ENCODE measurements at places on chromosomes 4 and X. TPM values are rescaled to one million over a fixed set of nuclear protein-coding genes. Genes with fewer than 3 reads are reported as not detected.

CA5B gene
- total RNA-seq, result 2.2 TPM

MAGEE2 gene
- total RNA-seq, result not detected

PNCK gene
- total RNA-seq, result 0.13 TPM

SLC2A9 gene
- 0.31 TPM for total RNA-seq

CXCL6 gene
- total RNA-seq, result not detected

ZMAT1 gene
- total RNA-seq, result 0.07 TPM

TDO2 gene
- 0.56 TPM for total RNA-seq

Data from A549 treated with Hydrocortisone at 1 μM for 4 hours (cell line).